Activated CD4-positive, CD25-positive, alpha-beta regulatory T cell treated with anti-CD3 and anti-CD28 coated beads, Interleukin-2, amount 50 U/mL, for 24 hours (primary cell): ENCODE measurements at places on chromosomes 16 and 17.

GRCh38 chr17:55825213-55825612 lies 74.4 kb downstream of the PCTP start:
- ATAC-seq = no peak

- ATAC-seq = no peak
These were observed 5.4 kb upstream of the BCAR1 start for GRCh38 chr16:75256696-75257343.

- no peak for ATAC-seq
These were observed 223.7 kb upstream of the AXIN2 start for GRCh38 chr17:65785109-65785508.

- ATAC-seq = peak; percentile 55
These were observed 300.6 kb downstream of the SEC14L1 start for GRCh38 chr17:77441130-77441920.

GRCh38 chr16:66618588-66619375 lies 14.3 kb downstream of the CMTM3 start:
- ATAC-seq = no peak

GRCh38 chr16:58243528-58244004 lies 45.7 kb upstream of the CSNK2A2 start:
- peak; percentile 44 for ATAC-seq

DNA sequence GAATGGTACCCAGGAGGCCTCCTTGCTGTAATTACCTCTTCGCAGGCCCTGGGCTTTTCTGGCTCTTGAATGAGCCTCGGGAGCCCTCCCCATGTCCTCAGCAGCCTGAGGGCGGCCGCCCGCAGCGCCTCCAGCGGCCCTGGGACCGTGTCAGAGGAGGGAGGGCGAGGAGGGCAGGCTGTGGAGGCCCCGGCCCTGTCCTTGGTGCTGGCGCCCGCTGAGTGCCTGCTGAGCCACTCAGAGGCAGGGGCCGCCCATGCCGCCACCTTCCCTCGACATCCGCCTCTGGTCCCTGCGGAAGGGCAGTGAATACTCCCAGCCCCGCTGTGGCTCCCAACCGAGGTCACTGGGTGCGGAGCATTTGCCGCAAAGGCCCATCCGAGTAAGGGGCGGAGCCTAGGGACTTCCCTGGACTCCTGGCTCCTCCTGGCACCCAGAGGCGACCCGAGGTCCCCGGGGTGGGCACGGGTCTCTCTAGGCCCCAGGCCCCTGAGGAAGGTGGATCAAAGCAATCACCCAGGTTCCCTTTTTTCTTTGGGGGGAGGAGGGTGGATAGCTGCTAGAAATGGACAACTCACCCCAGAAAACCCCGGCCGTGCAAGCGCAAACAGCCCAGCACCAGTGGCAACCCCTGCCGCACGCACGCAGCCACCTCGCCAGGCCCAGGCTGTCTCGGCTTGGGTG lies 2.8 kb downstream of the RBFOX3 start:
- no peak for ATAC-seq

- peak; percentile 75 for ATAC-seq
These were observed 15.9 kb downstream of the ARHGAP23 start for GRCh38 chr17:38444151-38444550.

GRCh38 chr17:61846088-61846487 lies 17.2 kb downstream of the BRIP1 start:
- ATAC-seq = no peak

DNA sequence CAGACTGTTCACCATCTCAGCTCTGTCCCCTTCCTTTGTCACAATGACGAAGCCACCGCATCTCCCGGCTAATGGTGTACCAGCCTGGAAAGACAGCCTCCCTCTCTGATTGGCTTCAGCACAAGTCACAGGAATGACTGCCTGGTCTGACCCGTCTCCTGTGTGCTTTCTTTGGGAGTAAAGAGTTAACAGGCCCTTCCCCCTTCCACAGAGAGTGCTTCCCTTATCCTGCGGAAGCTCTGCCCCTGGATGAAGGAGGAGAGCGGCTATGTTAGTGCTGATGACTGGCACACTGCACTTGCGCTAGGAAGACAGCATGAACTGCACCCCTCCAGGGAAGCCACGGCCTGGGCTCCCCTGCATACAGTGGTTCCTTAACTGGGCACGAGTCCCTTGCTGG lies 11.3 kb downstream of the USB1 start:
- no peak for ATAC-seq
